ENCODE measurements at places on chromosomes 4 and X.

- no peak for DNase-seq
Measured at GRCh38 chr4:6542951-6543350, 32.0 kb upstream of the MAN2B2 start.

GRCh38 chr4:40194602-40195161, 2.1 kb upstream of the RHOH start:
- peak; percentile 20 for DNase-seq

DNA sequence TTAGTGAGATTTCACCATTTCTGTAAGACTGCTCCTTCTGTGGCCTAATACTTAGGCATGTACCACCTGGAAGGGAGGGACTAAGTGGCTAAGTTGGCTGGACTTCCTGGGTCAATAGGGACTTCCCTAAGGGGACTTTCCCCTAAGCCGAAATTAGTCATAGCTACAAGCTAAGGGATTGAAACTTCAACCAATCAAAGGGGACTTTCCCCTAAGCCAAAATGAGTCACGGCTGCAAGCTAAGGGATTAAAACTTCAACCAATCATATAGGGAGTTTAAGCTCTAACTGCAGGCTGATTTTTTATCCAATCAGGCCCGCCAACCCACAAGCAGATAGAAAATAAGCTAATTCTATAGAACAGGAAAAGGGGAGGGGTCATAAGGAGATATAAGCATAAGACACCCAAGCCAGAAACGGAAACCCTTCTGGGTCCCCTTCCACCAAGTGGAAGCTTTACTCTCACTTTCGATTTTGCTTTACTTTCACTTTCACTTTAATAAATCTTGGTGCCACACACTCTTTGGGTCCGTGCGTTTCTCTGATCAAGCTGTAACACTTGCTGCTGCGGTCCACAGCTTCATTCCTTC, 382.8 kb downstream of the KLHL4 start:
- DNase-seq: no peak

GRCh38 chr4:113935190-113935589, 44.3 kb downstream of the ARSJ start:
- DNase-seq: no peak

DNA sequence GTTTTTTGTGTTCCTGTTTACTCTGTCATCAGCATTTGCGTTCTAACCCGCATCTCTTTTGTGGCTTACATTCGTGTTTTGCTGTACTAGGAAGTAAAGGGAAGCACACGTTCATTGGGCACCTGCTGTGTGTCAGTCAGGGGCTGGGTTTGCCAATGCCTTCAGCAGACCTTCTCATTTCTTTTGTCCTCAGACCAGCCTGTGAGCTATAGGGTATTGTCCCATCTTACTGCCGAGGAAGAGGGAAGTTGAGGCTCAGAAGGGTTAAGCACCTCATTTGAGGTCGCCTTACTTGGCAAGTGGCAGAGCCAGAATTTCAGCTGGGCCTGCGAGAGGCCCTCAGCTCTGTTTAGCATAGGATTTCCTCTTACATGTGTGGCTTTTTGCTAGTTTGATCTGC, 8.7 kb downstream of the TBC1D14 start:
- DNase-seq: no peak

- no peak for DNase-seq
Measured at GRCh38 chr4:159368320-159368719, 265.4 kb downstream of the RAPGEF2 start.

DNA sequence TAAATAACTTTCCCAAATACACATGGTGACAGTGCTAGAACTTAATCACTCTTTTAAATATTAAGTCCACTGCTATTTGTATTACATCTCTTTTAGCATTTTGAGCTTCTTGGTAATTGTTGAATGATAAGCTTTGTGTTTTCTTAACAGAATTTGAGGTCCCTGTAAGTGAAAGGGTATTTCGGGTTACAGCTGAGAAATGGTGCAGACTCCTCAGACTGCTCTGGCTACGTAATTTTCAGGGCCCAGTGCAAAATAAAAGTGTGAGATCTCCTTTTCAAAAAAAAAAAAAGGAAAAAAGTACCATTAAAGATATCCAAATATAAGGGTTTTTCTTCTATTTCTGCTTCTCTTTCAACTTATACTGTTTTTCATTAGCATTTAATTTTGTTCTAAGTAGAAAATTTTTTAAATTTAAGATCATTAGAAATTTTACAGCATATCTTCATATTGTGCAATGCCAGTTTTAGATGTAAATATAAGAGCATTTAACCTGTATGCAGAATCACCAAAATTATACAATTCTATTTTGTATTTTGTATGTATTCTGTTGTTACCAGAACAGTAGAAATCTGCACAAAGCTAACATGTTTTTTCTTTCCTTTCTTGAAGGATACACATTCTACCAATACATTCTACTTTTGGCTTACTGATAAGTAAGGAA, 33.6 kb upstream of the FGF5 start:
- no peak for DNase-seq

DNA sequence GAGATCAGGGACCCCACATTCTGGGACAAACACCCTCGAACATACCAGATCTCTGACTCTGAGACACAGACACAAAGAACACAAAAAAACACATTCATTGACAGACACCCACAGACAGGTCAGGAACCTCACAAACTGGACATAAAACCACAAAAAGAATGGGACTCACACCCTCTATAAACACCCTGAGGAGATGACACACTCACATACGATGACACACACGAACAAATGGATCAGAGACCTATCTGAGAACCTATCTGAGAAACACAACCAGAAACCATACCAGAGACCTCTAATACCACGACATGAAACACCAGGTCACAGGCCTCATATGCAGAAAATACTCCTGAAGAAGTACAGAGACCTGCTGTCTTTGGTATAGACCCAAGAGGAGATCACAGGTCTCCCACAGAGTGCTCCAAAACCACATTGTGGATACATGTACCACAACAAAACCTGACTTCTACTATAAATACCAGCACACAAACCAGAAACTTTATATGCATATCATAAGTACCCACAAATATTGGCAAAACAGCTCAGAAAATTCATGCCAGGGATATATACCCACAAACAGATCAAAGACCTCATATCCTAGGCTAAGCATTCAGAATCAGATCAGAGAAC, 19.5 kb downstream of the SUV39H1 start:
- DNase-seq: no peak

DNA sequence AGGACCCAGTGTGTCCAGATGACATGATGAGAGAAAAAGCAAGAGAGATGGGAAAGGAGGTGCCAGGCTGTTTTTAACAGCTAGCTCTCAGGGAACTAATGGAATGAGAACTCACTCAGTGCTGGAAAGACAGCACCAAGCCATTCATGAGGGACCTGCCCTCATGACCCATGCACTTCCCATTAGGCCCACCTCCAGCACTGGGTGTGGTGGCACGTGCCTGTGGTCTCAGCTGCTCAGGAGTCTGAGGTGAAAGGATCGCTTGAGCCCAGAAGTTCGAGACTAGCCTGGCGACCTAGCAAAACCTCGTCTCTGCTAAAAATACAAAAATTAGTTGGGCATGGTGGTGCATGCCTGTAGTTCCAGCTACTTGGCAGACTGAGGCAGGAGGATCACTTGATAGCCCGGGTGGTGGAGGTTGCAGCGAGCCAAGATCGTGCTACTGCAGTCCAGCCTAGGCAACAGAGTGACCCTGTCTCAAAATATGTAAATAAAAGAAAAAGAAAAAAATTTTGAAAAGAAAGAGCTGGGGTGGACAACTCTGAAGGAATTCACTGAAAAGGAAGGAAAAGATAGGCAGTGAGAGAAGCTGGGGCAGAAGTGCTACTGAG, 50.9 kb downstream of the FAM193A start:
- no peak for DNase-seq

DNA sequence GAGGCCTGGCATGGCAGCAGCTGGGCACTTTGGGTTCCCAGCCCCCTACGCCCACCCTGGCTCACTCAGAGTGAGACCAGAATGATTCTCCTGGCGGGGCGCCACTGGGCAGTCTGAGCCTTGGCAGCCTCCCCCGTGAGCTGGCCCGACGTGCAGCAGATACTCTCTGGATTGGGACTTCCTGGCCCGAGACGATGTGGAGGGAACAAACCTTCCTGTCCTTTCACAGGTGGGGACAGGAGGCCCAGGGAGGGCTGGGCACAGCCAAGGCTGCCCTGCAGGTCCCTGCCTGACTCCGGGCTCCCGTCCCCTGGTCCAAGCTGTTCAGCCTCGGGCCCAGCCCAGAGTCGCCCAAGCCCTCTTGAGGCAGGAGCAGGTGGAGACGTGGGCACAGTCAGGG, 17.9 kb upstream of the ADD1 start:
- no peak for DNase-seq

- no peak for DNase-seq
Measured at GRCh38 chr4:147596377-147596776, 20.8 kb upstream of the TMEM184C start.

DNA sequence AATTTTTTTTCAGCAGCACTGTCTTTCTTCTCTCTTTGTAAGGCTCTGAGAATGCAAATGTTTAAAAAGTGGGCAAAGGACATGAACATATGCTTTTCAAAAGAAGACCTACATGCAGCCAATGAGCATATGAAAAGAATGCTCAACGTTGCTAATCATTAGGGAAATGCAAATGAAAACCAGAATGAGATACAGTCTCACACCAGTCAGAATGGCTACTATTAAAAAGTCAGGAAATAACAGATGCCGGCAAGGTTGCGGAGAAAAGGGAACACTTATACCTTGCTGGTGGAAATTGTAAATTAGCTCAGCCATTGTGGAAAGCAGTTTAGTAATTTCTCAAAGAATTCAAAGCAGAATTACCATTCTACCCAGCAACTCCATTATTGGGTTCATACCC, 51.6 kb downstream of the BMP15 start:
- no peak for DNase-seq

DNA sequence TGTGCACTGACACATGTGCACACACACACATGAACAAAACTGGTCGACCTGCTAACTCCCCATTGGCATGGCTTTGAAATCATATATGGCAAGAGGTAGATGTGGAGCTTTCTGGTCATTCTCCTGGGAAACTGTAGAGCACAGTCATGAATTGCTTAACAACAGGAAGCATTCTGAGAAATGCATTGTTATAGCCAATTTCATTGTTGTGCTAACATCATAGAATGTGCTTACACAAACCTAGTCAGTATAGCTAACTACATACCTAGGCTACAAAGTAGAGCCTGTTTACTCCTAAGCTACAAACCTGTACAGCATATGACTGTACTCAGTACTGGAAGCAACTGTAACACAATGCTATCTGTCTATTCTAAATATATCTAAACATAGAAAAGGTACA, 134.2 kb upstream of the SH3RF1 start:
- DNase-seq: no peak

DNA sequence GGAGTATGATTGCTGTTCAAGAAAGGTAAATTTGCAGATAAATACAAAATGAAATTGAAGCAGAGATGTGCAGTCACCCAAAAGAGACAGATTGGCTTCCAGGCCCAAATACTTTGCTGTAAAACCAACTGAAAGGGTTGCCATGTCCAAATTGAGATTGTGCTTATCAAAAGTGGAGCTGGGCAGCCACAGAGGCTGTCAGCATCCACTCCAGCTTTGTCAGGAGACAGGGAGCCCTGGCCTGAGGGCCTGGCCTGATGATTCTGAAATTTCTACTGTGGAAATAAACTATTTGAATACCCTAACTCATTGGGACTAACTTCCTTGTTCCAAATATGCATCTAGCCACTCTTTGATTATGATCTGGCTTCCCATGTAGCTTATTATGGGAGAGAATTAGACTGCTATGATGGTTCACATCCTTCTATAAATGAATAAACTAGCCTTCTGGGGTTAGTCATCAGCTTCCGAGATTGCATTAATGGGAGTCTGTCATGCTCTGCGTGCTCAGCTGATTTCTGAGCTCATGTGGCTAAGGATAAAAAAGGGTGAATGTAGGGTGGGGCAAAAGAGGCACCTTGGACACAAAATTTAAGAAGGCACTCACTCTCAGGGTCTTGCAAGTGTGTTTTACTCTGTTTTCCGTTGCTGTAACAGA, 48.2 kb downstream of the SLC34A2 start:
- DNase-seq: no peak

GRCh38 chrX:30027636-30028035, 187.7 kb upstream of the MAGEB2 start:
- DNase-seq: no peak
